ENCODE measurements at places on chromosomes 11 and 22. TPM values are rescaled to one million over a fixed set of nuclear protein-coding genes. Genes with fewer than 3 reads are reported as not detected.

DNA sequence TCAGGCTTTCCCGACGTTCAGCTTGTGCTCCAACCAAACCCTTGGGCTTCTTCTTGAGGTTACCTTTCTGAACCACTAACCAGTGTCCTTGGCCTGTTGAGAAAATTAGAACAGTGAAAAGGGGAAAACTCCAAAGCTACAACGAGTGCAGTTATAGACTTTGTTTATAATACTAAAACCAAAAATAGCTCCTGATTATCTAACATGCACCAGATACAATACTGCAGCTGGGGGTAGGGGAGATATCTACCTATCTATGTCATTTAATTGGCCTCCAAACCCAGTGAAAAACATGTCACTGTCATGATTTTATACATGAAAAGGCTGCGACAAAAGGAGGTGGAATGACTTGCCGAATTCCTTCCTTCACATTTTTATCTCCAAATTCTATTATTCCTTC is 11.9 kb downstream of the XRRA1 start:
- no peak for DNase-seq

- DNase-seq = no peak
Observed at GRCh38 chr11:68090706-68091105, 30.5 kb downstream of the CHKA start.

DNA sequence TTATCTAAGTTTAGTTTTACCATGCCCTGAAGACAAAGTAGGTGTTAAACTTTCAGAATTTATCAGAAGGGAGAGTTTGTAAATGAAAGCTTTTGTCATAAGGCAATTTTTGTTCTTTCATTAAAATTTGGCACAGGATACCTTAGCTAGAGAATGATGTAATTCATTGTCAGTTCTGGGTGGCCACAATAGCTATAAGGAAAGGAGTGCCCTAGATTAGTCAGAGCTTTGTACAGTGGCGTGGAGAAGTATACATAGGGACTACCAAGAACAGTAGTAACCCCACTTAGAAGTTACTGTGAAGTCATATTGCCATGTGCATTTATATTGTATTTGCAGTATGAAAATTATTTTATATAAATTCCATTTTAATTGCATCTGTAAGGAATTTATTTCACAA is 126.3 kb upstream of the CARD18 start:
- no peak for DNase-seq

DNA sequence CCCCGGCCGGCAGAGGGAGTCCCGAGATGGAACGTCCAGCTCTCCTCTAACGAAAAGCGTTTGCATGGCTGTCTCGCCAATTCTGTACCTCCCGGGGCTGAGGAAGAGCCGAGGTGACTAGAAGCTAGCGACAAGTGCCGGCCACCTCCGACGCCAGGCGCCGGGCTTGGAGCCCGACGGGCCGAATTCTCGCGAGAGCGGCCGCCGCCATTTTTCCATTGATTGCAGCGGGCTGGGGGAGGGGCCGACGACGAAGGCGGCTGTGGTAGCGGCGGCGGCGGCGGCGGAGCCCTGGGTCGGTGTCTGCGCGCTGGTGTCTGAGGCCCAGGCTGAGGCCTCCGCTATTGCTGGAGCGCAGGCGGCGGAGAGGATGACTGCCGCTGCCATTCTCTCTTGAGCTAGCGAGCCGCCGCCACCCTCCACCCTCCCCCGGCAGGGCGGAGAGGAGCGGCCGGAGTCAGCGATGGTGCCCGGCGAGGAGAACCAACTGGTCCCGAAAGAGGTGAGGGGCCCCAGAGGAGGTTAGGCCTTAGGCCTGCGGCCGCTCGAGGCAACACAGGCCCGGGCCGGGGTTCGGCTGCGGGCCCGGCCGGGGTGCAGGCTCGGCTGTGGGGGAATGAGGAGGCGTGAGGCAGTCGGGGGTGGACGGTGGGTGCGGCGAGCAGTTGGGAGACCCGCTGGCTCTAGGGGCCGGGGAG is at the start of gene USP47:
USP47 (plus strand) TSS at position 250 of the 698 bp plus-strand sequence; CDS start at position 464, 214 bp downstream.
- DNase-seq = peak; percentile 95

DNA sequence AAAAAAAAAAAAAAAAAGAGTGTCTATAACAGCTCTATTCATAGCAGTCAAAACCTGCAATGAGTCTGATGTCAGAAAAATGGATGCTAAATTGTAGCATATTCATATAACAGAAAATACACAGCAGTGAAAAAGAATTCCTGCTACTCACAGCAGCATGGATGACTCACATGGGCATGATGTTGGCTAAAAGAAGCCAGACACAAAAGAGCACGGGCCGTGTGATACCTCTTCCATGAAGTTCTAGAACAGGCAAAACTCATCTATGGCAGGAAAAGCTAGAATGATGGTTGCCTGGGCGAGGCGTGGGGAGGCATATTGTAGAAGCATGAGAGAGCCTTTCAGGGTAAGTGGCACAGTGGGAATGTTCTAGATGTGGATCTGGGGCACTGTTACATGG is 18.9 kb downstream of the PLAAT3 start:
- DNase-seq = no peak

GRCh38 chr11:104661471-104661870 is 236.8 kb downstream of the CASP12 start:
- no peak for DNase-seq

Gene TTC36
- polyA plus RNA-seq = 0.40 TPM

Gene PNPLA5
- 2.3 TPM for polyA plus RNA-seq

Gene VSIG10L2
- polyA plus RNA-seq = 0.59 TPM

Gene HMGXB4
- 56.7 TPM for polyA plus RNA-seq

Data from GM23338 (cell line).